ENCODE measurements at places on chromosomes 7 and 10.
A peak's percentile ranks its signal among the peaks of the same experiment; 100 is the strongest.

DNA sequence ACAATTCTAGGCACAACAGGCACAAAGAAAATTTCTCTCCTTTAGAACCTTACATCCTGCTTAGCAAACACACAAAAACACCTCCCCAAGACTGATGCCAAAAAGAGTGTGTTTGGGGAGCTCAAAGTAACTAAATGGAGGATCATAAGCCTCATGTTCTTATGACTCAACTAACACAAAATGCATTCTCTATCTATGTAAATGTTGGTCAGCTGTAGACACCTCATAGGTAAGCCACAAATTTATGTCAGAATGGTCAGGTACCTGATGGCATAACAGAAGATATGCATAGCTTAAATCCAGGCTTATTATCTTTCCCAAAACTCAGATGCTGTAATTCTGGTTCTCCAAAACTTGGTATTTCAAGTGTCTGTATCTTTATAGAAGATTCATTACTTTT lies 315.1 kb downstream of the C7orf25 start:
- H3K27ac ChIP-seq: peak overlapping the region; percentile 85
- peaks cover 15% of the 10 kb centered on the region for H3K4me1 ChIP-seq
- peak; percentile 20 for DNase-seq
- H3K27me3 ChIP-seq: no peaks in the 10 kb centered on the region

GRCh38 chr7:14800664-14801063 lies 101.9 kb downstream of the DGKB start:
- no peak for DNase-seq
- no peaks in the 10 kb centered on the region for H3K36me3 ChIP-seq
- no peaks in the 10 kb centered on the region for H3K4me1 ChIP-seq

- H3K4me3 ChIP-seq: no peak overlapping the region
- DNase-seq: peak; percentile 92
- H3K4me1 ChIP-seq: peaks cover 35% of the 10 kb centered on the region
- peaks cover 6% of the 10 kb centered on the region for H3K36me3 ChIP-seq
- H3K27me3 ChIP-seq: no peaks in the 10 kb centered on the region
These were observed 31.4 kb upstream of the PDCD4 start for GRCh38 chr10:110840225-110840922.

- no peaks in the 10 kb centered on the region for H3K27me3 ChIP-seq
- no peak overlapping the region for H3K27ac ChIP-seq
- no peak overlapping the region for H3K4me3 ChIP-seq
- no peaks in the 10 kb centered on the region for H3K36me3 ChIP-seq
- no peaks in the 10 kb centered on the region for H3K4me1 ChIP-seq
These were observed 65.5 kb downstream of the BPGM start for GRCh38 chr7:134712196-134712595.

DNA sequence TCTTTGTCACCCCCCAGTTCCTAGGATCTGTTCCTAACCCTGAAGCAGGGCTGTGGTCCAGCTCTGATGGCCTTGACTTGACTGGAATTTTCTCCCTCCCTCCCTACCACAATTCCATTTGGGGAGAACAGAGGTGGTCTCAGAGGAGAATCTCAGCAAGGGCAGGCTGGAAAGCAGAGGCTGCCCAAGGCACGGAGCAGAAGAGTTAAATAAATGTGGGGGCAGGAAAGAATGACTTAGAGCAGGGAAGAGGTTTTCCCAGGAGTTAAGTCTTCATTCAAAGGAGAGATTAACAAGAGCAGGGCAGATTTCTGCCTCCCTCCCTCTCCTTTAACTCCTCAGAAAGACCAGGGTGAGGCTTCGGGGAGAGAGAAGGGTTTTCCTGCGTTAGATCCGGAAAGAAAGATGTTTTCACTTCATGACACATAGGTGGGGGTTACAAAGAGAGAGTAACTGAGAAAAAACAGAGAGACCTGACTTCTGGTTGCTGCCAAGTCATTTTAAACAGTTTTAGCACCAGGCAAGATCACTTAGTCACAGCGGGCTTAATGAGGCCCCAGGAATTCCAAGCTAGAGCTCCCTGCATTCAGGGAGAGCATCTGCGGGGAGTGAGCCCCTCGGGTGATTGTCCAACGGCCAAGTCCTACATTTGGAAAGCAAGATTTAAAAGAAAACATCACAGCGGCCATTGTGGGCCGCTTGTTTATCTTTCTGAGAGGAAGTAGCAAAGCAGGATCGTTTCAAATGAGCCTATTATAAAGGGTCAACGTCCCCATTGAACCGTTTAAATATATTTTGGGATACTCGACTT lies 78.7 kb downstream of the ARHGAP22 start:
- no peaks in the 10 kb centered on the region for H3K27me3 ChIP-seq
- DNase-seq: no peak
- H3K27ac ChIP-seq: no peak overlapping the region
- no peak overlapping the region for H3K4me3 ChIP-seq
- no peaks in the 10 kb centered on the region for H3K4me1 ChIP-seq

DNA sequence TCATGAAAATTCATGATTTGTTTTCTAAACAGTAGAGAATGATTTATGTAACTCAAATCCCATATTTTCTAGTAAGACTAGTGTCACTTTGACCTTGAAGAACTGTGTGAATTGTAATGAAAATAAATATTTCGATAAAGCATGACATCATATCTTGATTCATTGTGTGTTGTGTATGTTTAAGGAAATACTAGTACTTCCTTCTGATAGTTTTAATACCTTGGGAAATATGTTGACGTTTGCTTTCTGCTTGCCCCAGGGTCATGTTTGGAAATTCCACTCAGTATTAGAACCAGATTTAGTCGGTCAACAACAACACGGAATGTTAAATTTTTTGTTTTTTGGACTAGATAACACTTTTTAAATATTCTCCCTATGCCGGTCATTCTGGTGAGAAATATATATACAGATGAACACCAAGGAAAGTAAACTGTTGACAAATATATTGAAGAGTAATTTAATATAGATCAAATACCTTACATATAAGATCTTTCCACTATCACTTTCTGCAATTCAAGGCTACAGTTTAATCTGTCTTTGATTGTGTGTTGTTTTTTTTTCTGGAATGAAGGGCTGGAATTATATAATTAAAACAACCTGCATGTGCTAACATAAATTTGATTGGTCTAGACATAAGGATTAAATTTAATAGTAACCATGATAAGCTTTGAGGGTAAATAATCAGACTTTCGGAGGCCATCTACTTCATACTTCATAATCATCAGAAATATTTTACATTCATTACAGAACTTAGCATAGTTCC lies 126.2 kb downstream of the MDFIC start:
- H3K27ac ChIP-seq: no peak overlapping the region
- no peaks in the 10 kb centered on the region for H3K36me3 ChIP-seq
- H3K27me3 ChIP-seq: peaks cover 83% of the 10 kb centered on the region
- no peaks in the 10 kb centered on the region for H3K4me1 ChIP-seq
- no peak overlapping the region for H3K4me3 ChIP-seq

- no peak overlapping the region for H3K4me3 ChIP-seq
- H3K36me3 ChIP-seq: no peaks in the 10 kb centered on the region
- no peak overlapping the region for H3K27ac ChIP-seq
These were observed 143.4 kb upstream of the ADO start for GRCh38 chr10:62661143-62661542.

- H3K27ac ChIP-seq: no peak overlapping the region
- peaks cover 16% of the 10 kb centered on the region for H3K4me1 ChIP-seq
- H3K36me3 ChIP-seq: no peaks in the 10 kb centered on the region
- H3K27me3 ChIP-seq: no peaks in the 10 kb centered on the region
- no peak overlapping the region for H3K4me3 ChIP-seq
These were observed 35.3 kb upstream of the BET1 start for GRCh38 chr7:94039368-94040035.

- no peak overlapping the region for H3K27ac ChIP-seq
- peaks cover 41% of the 10 kb centered on the region for H3K27me3 ChIP-seq
- no peaks in the 10 kb centered on the region for H3K36me3 ChIP-seq
- no peaks in the 10 kb centered on the region for H3K4me1 ChIP-seq
- no peak overlapping the region for H3K4me3 ChIP-seq
These were observed 83.5 kb downstream of the TSPAN12 start for GRCh38 chr7:120774481-120774880.

GRCh38 chr7:16836481-16836880 lies 31.7 kb upstream of the AGR2 start:
- no peaks in the 10 kb centered on the region for H3K27me3 ChIP-seq
- DNase-seq: no peak
- H3K27ac ChIP-seq: no peak overlapping the region

- no peaks in the 10 kb centered on the region for H3K4me1 ChIP-seq
- H3K27me3 ChIP-seq: peaks cover 36% of the 10 kb centered on the region
- DNase-seq: no peak
- no peaks in the 10 kb centered on the region for H3K36me3 ChIP-seq
These were observed 80.2 kb downstream of the DIP2C start for GRCh38 chr10:609262-609658.

- peak within 1 kb of the TSS; percentile 94 for H3K27ac ChIP-seq
- H3K36me3 ChIP-seq: no peaks in the 10 kb centered on the region
- DNase-seq: peak; percentile 85
- no peaks in the 10 kb centered on the region for H3K27me3 ChIP-seq
These were observed at the start of gene LCOR for GRCh38 chr10:96831867-96832720. TSS of gene LCOR (plus strand) at chr10:96832298. CDS start at chr10:96949058, 116,760 bp downstream.

DNA sequence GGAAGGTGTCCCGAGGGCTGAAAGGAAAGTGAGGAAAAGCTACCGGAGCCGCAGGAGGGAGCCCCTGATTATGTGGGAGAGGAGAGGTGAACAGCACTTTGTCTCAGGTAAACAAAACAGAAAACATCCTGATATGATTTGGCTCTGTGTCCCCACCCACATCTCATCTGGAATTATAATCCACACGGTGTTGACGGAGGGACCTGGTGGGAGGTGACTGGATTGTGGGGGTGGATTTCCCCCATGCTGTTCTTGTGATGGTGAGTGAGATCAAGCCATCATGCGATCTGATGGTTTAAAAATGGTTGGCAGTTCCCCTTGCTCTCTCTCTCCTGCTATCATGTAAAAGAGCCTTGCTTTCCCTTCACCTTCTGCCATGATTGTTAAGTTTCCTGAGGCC lies 3.0 kb downstream of the POLD2 start:
- peak overlapping the region; percentile 52 for H3K27ac ChIP-seq
- no peaks in the 10 kb centered on the region for H3K27me3 ChIP-seq
- no peak overlapping the region for H3K4me3 ChIP-seq
- DNase-seq: no peak
- peaks cover 20% of the 10 kb centered on the region for H3K36me3 ChIP-seq

DNA sequence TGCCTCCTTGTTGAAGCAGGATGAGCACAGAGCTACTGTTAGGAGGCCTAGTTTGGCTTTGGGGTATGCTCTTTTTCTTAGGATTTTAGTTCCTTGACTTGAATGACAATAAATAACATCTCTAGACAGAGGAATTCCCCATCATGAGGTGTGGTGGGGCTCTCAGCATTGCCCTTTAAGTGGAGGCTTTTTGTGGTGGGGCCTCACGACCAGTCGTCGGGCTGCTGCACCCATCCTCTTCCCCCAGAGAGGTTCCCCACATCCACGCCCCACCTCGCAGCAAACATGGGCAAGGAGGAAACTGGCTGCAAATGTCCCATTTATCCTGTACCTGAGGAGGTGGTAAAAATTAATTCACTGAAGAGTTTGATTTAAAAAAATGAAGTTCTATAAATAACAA lies 36.1 kb upstream of the TARP start:
- peaks cover 35% of the 10 kb centered on the region for H3K27me3 ChIP-seq
- H3K27ac ChIP-seq: no peak overlapping the region
- DNase-seq: no peak
- no peak overlapping the region for H3K4me3 ChIP-seq
- H3K4me1 ChIP-seq: no peaks in the 10 kb centered on the region
- H3K36me3 ChIP-seq: no peaks in the 10 kb centered on the region

GRCh38 chr7:24659505-24659904 lies 86.3 kb downstream of the PALS2 start:
- H3K4me1 ChIP-seq: no peaks in the 10 kb centered on the region
- DNase-seq: no peak
- no peaks in the 10 kb centered on the region for H3K36me3 ChIP-seq
- H3K4me3 ChIP-seq: no peak overlapping the region
- H3K27ac ChIP-seq: no peak overlapping the region

DNA sequence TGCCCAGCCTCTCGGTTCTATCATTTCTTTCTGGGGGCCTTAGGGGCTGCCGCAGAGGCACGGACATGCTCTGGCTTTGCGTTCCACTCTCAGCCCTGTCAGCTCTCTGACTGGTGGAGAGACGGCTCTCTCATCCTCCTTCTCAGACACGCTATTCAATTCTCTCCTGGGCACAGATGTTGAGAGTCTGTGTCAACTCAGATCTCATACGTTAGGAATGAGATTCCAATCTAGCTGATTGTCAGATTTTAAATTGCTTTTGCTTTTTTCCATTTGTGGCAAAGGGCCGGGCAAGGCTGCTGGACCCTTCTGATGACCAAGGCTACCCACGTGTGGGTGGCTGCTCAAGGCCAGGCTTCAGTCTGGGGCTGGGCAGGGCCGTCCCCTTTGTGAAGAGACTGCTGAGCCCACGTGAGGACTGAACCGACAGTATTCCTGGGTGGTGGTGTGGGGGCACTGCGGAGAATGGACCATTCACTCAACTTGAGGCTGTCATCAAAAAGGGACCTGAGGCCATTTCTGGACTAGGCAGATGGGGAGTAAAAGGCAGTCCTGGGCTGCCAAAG lies 71.5 kb downstream of the CLEC2L start:
- no peaks in the 10 kb centered on the region for H3K4me1 ChIP-seq
- peak overlapping the region; percentile 67 for H3K27ac ChIP-seq
- DNase-seq: no peak
- peaks cover 93% of the 10 kb centered on the region for H3K36me3 ChIP-seq
- H3K27me3 ChIP-seq: no peaks in the 10 kb centered on the region

DNA sequence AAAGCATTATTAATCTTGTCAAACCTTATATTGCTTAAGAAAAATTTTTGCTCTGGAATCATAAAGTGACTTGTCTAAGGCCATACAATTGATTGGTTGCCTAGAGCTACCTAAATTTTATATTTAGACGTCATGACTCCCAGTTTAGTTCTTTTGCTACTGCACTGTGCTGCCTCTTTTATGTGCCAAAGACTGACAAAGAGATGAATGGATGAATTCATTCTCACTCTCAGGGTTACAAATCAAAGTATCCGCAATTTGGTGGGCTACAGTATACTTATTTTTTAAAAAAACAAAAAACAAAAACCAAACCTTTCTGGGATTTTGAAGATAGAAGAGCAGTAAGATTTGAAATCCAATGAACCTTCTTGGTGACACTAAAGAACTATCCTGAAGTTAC lies 27.7 kb upstream of the TMEM229A start:
- no peak overlapping the region for H3K4me3 ChIP-seq
- DNase-seq: no peak
- peaks cover 5% of the 10 kb centered on the region for H3K4me1 ChIP-seq
- no peaks in the 10 kb centered on the region for H3K36me3 ChIP-seq
- H3K27me3 ChIP-seq: no peaks in the 10 kb centered on the region

- DNase-seq: peak; percentile 61
- H3K27me3 ChIP-seq: peaks cover 14% of the 10 kb centered on the region
- peak overlapping the region; percentile 3 for H3K27ac ChIP-seq
These were observed 24.0 kb downstream of the ZPBP start for GRCh38 chr7:50068850-50069551.

- no peak for DNase-seq
- no peak overlapping the region for H3K27ac ChIP-seq
- H3K4me1 ChIP-seq: peaks cover 6% of the 10 kb centered on the region
- H3K27me3 ChIP-seq: no peaks in the 10 kb centered on the region
These were observed 526 bp downstream of the CH25H start for GRCh38 chr10:89206402-89207180.

DNA sequence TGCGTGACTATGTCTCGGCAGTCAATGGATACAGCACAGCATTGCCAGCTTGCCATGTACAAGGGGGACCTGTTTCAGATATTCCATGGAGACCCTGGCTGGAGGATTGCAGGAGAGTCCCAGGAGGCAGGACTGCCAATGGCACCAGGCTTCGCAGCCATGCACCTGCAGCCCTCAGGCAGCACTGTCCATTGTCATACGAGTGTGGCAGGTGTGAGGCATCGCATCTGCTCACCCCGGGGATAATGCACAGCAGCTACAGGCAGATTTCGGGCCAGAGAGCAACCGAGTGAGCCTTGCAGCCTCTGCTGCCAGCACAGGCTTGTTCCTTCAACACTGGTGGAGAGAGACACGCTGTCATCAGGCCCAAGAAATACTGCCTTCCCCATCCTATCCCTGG lies 415.1 kb downstream of the PAXIP1 start:
- no peak overlapping the region for H3K27ac ChIP-seq
- no peak for DNase-seq
- H3K27me3 ChIP-seq: no peaks in the 10 kb centered on the region
- peaks cover under 1% of the 10 kb centered on the region for H3K36me3 ChIP-seq
